ENCODE measurements at places on chromosomes 11 and 22.

DNA sequence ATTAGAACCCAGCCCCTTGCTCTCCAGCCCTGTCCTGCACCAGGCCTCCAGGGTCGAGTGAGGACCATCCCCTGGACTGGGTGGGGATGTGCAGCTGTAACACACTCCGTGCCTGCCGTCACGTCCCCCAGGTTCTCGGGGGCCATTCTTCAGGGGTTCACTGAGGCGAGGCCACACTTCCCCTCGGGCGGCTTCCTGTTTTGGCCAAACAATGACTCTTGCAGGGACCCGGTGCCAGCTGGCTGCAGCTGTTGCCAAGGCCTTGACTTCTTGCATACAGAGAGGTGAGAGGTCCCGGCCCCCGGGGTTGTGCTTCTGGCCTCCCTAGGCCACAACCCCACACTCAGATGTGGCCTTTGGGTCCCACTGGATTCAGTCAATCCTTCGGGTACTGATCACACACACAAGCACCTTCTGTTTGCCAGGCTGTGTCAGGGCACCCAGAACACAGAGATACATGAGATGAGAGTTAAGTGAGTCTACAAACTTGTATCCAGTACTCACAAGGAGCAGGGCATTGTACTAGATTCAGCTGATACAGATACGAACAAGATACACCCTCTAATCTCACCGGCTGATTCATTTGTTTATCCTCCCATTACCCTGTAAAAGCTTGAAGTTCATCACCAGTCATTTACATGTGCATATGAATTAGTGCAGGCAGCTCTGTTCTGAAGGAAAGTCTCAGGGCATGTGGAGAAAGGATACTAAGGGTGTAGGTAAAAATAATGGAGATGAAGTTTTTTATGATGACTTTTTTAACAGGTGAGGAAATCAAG, 32.9 kb downstream of the LRRC32 start:
- peak; percentile 60 for DNase-seq

DNA sequence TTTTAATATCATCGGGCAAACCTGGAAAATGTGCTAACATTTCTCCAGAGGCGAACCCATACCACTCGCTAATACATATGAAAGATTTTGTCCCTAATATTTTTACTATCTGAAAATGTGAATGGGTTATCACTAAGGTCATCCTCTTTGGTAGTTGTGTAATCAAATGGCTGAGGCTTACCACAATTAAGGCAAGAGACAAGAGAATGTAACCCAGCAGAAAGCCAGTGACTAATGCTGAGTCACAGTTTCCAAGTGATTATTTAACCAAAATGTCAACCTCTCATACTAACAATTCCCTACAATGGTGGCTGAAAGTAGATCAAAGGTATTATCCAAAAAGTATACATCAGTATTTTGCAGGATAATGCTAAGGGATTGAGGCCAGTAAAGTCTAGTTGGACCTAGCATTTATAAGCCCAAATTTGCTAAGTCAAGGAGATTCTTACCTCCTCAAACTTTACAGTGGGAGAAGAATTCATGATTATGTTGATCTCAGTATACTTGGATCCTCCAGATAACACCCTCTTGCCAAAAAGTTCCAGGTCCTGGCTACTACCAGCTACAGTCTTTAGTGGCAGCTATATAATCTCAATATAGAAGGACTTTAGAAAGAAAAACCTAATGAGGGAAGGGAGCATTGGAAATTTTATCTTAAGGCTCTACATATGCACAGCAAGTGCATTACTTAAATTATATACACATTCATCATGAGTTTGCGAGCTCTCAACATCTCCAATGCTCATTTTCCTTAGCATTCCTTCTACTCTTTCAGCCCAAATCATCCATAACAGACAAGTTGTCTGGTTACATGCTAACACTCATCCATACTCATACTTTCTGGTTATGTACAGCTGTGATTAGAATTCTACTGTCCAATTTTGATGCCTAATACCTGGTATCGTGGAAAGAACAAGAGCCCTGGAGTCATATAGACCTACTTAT, 25.4 kb downstream of the SIK3 start:
- DNase-seq: no peak

GRCh38 chr11:68965901-68966853, 14.6 kb downstream of the MRGPRD start:
- DNase-seq: peak; percentile 80

DNA sequence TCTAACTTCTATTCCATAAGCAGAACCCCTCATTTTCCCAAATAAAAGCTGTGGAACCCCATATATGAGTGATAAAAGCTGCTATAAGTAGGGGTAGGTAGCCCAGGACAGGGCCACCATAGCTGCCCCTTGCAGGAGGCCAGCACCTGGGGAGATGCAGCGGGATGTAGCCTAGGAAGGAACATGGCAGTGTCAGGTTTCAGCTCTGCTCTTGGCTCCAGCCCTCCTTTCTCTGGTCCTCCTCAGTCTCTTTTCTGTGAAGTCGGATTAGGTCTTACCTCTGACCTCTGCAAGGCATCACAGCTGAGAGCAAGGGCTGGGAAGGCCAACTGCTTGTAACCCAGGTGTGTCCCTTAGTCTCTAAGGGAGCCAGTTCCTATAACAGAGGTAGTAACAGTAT, 135.6 kb downstream of the NAV2 start:
- DNase-seq: no peak

GRCh38 chr11:117986981-117987574, 884 bp downstream of the IL10RA start:
- no peak for DNase-seq

DNA sequence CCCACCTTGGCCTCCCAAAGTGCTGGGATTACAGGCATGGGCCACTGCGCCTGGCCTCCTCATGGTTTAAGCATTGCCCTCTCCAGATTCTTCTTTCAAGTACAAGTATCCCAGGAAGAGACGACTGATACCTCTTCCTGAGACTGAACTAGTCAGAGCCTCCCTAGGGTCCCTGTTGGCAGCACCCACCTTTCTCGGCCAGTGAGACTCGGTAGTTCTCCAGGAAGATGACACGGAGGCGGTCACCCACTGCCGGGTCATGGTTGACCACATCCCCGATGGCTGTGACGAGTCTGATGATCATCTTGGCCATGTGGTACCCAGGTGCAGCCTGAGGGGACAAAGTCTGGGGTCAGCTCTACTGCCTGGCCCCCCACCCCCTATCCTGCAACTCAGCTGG, 7.2 kb upstream of the RASGRP2 start:
- peak; percentile 58 for DNase-seq

DNA sequence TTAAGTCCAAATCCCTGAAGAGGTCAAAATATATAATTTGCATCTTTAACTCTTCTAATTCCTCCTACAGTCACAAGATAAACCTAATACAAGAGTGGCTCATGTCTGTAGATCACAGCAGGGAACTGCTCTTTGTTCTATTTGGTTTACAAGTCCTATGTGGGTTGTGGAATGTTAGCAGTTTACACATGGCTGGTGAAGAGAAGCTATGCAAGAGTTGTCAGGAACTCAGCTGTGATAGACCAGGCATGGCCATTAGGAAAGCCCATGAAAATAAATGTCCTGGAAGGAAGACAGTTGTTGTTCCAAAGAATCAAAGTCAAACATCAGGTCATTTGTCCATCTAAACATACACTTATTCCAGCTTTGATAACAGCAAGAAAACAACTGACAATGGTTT, 312.4 kb upstream of the PITPNB start:
- no peak for DNase-seq

DNA sequence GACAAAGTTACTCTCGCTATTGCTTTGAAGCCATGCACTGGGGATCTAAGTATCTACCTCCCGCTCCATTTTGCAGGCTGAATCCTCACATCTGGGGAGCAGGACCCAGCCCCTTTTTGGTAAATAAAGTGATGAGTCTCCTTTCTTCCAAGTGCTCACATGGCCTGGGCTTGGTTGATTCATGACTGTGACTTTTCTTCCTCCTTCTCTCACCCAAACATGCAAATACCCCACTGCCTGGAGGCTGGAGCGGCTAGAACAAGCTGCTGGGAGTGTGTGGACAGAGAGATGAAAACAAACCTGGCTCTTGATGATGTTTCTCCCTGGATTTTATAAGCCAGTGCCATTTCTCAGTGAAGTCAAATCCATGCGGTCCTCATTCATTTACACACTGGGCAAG, 72.7 kb downstream of the TRIM29 start:
- DNase-seq: no peak

- peak; percentile 75 for DNase-seq
Measured at GRCh38 chr11:10456519-10456918, 1.5 kb downstream of the AMPD3 start.

DNA sequence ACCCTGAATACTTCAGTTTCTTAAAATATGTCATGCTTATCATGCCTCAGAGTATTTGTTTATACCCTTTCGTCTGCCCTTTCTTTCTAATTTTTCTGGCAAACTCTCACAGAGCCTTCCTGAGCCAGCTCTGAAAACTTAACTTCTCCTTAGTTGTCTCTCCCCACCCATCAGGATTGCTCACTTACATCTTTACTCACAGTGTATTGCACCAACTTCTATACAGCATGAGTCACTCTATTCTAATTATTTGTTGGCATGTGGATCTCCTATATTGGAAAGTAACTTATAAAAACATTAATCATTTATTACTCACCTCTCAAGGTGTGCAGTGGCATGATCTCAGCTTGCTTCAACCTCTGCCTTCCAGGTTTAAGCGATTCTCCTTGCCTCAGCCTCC, 114.9 kb downstream of the FANCF start:
- no peak for DNase-seq

GRCh38 chr11:47254386-47254785, 3.4 kb upstream of the NR1H3 start:
- no peak for DNase-seq

DNA sequence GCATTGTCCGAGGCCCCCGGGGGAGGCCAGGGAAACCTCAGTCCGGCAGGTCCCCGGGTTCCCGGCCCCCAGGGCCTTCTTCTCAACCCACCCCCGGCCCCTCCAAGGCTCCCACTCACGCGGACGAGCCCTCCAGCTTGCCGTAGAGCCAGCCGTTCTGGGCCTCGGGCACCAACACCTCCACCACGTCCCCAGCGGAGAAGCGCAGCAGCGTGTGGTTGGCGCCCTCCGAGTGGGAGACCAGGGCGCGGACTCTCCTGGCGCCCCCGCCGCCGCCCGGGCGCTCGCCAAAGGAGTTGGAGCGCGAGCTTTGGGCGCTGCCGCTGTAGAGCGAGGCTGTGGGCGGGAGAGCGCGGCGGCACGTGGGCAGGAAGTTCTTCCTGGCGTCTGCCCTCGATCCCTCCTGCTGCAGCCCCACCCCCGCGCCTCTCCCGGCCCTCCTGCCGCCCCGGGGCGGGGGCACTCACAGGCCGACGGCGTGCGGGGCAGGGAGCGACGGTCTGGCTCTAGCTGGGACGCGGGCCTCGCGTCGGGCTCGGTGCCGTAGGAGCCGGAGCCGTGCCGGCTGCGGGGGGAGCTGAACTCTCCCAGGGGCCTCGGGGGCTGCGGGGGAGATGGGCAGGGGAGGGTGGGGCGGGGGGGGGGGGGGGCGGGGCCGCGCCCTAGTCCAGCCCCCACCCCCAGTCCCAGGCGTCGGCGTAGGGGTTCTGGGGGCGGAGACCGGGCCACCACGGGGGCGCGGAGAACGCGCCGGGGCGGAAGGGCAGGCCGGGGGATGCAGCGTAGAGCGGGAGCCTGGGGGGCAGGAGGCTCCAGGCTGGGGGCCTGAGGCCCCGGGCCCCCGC, 4.9 kb upstream of the SLC16A8 start:
- no peak for DNase-seq
